Melanocyte of skin (primary cell): ENCODE measurements at places on chromosomes 7 and 10. TPM values are rescaled to one million over a fixed set of nuclear protein-coding genes. Genes with fewer than 3 reads are reported as not detected.

Gene MYO3A
- total RNA-seq, result not detected in 2 replicates

Gene LRRD1
- total RNA-seq, result under 0.01 and 0.31 TPM in 2 replicates

Gene SUN3
- not detected in 2 replicates for total RNA-seq

Gene SH2D4B
- under 0.01 TPM in 1 of 2 replicates, not detected in the other for total RNA-seq

Gene ATRNL1
- 12.4 and 22.9 TPM in 2 replicates for total RNA-seq

Gene PLEKHS1
- total RNA-seq, result under 0.01 TPM in 1 of 2 replicates, not detected in the other

Gene LRRC27
- 10.0 and 17.8 TPM in 2 replicates for total RNA-seq

Gene FAM200A
- 7.0 and 10.0 TPM in 2 replicates for total RNA-seq

Gene PIK3AP1
- total RNA-seq, result 0.46 and 4.7 TPM in 2 replicates

Gene PRSS37
- total RNA-seq, result not detected in 2 replicates

Gene RELN
- total RNA-seq, result under 0.01 and 0.33 TPM in 2 replicates

Gene TMEM236
- total RNA-seq, result 0.67 and 0.77 TPM in 2 replicates

Gene TAS2R41
- total RNA-seq, result not detected in 2 replicates

Gene CFAP46
- total RNA-seq, result 1.3 and 1.4 TPM in 2 replicates

Gene KIF11
- 13.8 and 15.1 TPM in 2 replicates for total RNA-seq

Gene FEZF1
- not detected in 2 replicates for total RNA-seq

Gene FFAR4
- total RNA-seq, result not detected in 2 replicates
